ENCODE measurements at places on chromosomes 1 and 21. TPM values are rescaled to one million over a fixed set of nuclear protein-coding genes. Genes with fewer than 3 reads are reported as not detected.

DNA sequence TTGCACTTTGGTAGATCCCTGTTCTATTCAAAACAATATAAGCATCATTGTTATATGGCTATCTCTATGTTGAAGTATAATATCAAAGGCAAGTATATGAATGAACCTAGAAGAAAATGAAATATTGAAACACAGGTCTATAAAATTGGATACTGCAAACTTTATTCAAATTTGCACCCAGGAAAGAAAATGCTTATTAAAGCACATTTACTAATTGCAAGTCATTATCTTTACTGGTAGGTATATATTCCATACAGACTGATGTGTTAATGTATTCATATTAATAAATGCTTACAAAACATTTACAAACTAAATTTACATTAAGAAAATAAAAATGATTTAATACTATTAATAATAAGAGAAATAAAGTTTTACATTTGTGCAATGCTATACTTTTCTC is 469.8 kb downstream of the NCAM2 start:
- no peak for DNase-seq

DNA sequence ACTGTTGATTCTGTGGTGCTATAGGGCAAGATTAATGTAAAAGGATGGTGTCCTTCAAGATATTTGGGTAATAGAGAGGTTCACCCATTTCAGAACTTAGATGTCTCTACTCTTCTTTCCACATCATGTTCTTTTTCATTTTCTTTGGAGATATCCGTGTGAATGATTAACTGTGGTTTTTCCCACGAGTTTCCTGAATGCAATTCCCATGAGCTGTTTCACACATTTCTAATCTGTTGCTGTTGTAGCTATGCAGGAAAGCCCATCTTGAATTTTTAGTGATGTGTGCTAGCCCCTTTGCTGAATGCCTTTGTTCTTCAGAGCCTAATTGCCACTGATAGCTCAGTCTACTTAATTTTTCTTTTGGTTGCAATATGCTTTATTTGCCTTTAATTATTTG is 27.6 kb downstream of the SNX27 start:
- DNase-seq = no peak

DNA sequence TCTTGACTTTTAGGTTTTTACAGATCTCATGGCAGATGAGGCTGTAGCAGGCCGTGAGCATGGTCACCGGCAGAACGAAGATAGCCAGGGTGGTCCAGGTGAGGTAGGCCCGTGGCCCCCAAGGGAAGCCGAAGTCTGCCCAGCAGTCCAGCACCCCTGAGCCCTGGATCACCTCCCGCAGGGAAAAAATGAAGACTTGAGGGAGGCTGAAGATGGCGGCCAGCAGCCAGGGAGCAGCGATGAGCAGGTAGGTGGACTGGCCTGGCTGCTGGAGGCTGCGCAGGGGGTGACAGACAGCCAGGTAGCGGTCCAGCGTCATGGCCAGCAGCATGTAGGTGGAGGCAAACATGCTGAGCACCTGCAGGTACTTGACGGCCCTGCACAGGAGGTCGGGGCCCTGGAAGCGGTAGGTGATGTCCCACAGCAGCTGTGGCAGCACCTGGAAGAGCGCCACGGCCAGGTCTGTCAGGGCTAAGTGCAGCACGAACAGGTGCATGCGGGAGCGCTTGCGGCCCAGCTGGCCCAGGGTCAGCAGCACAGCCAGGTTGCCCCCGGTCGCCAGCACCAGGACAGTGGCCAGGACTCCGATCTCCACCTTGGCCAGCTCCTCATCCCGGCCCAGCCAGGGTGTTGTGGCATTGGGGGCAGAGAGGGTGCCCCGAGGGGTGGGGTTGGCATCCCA is 856 bp downstream of the AVPR1B start:
- no peak for DNase-seq

- DNase-seq = no peak
Measured at GRCh38 chr1:96550061-96550460, 171.5 kb upstream of the PTBP2 start.

- no peak for DNase-seq
Measured at GRCh38 chr1:6111991-6112689, 66.5 kb downstream of the KCNAB2 start.

DNA sequence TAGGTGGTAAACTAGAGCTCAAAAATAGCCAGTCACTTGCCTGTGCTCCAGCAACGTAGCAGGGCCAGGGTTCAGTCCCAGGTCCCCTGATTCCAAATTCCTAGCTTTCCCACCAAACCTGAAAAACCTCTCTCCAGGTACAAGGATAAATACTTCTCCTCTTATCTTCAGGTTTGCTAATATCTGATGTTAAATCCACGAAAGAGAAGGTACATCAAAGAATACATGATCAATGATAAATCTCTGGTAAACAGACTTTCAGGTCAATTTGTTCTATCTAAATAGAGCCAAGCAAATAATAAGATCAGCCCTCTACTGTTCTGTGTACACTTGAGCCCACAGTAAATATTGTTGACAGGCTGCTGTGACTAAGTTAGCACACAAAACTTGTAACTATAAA is 52.1 kb upstream of the AKT3 start:
- no peak for DNase-seq

DNA sequence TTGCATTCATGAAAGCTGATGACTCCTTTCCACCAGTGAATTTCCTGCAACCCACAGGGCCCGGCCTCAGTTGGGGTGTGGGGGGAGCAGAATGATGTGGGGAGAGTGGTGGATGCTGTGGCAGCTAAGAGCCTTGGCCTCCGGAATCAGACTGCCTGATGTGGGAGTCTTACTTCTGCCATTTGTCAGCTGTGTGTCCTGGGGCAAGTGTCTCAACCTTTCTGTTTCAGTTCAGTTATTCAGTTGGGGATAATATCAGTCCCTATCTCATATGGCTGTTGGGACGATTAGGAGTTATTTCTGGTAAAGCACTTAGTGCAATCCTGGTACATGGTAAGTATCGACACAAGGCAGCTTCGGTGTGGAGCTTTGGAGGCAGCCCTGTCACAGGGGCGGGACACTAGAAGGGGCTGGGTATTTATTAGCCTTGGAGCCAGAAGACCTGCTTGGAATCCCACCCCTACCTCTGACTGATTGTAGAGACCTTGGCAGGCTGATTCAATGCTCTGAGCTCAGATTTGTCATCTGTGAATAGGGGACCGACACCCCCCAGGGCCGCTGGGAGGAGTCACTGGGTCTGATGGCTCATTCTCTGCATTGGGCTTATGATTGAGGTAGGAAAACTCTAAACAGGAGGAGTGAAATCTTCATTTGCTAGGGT is 19.6 kb downstream of the ARHGEF10L start:
- no peak for DNase-seq

- DNase-seq = no peak
Measured at GRCh38 chr1:43177691-43178090, 5.6 kb downstream of the CFAP57 start.

DNA sequence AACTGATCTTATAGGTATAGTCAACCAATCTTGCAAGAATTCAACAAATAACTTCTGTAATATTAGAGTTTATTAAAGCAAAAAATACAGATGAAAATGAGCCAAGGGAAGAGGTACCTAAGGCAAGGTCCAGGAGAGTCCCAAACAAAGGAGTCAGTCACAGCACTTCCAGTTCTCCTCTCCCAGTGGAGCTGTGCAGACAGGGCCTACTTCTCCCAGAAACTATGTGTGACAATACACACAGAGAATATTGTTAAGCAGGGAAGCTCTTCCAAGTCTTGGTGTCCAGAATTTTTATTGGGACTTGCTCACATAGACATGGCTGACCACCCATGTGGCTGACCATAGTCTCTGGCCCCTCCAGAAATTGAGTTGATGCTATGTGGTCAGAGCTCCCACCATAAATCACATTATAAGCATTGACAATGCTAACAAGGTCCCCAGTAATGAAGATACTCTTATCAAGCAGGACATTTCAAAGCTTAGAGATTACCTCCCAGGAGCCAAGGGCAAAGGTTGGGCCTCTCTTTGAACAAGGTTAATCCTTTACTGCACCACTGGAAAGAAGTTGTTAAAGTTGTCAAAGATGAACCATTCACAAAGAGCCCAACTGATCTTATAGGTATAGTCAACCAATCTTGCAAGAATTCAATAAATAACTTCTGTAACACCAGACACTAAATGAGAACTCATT is 3.5 kb upstream of the CD244 start:
- no peak for DNase-seq

DNA sequence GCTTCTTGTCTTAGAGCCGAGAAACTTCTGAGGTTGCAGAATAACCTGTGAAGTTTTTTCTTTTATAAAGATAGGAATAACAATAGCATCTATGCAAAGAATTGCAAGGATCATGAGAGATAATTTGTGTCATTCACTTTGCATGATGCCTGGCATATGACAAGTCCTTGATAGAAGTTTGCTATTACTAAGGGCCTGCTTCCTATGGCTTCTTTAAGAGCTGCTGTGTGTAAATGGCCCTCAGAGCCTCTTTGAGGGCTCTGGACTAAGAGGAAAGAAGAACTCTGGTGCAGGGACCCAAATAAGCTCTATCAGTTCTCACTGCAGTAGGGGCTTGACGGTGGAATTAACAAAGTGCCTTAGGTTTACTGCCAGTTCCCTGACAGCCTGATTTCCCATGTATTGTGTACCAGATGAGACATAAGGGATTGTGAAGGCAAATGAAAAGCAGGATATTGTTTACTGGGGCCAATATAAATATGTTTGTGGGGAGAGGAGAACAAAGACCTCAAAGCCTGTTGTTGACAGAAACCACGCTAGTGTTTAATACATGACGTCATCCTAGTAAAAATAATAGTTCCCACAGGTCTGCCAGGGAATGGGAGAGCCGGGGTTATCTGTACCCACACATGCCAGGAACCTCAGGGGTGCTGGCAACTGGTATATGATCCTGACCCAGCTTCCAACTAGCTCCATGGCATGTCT is 131.2 kb upstream of the UBE2U start:
- no peak for DNase-seq

DNA sequence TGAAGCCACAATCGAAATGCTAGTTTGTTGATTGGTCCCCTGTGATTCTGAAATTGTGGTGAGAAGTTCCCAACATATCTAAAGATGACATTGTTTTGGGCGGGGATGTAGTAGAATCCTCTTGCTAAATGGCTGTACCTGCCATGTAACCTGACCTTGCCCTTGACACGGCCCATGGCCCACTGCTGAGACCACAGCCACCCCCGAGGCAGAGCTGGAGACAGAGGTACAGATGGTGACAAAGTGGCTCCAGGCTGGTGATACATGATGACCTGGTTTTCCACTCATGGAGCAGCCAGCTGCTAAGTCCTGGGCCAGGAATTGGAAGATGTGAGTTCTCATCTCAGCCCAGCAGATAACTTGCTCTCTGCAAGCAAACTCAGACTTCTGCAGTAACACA is 226.5 kb downstream of the FOXD2 start:
- DNase-seq = no peak

- no peak for DNase-seq
Measured at GRCh38 chr1:153344718-153345025, 4.0 kb downstream of the PGLYRP4 start.

- DNase-seq = peak; percentile 51
Measured at GRCh38 chr1:24070821-24071393, 41.0 kb downstream of the MYOM3 start.

DNA sequence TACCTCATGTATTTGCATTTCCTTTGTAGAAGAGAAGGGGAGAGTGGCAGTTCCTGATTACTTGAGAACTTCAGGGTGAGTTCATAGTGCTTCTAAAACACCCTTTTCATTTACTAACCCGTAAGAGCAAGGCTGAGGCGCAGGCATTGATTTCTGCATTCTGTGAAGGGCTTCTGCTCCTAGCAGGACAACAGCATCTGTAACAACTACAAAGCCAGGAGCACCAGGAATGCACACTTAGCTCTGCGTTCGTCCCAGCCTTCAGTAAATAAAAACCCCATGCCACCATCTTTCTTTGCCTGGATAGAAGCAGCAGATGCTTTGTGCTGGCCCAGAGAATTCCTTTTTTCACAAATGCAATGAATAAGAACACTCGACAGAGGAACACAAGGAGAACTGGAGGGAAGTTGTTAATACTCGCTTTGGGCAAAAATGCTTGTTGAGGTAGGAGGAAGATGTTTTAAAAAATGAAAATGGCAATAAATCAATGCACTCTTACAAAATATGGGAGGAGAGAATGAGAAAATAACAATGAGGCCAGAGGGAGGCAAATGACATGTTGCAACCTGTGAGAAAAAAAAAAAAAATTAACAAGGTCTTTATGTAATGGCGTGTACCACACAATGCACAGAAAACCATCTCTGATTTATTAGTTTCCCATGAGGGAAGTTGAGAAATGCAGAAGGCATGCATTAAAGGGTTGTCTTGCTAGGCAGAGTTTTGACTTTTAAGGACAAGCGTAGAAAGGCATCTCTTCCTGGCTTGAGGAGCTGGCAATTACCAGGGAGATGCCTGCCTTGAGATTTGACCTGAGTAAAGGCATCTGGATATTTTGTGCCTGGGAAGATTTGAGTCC is 418.8 kb downstream of the DISC1 start:
- DNase-seq = no peak

DNA sequence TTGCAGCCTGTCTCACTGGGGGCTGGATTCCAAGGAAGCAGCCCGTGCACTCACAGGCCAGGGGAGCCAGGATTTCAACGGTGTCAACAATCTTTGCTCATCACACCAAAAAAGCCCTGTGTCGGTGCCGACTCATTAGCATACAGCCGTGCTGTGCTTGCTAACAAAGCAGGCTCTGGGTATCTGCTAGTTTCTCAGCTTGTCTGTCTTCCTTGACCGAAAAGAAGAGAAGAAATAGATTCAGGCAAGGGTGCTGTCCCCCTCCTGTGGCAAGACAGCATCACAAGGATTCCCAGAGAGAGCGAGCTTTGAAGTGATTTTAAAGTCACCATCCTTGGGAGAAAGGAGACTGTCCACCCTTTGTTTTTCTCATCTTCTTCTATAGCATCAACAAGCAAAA is 214.7 kb downstream of the SDCCAG8 start:
- DNase-seq = no peak

- no peak for DNase-seq
Measured at GRCh38 chr1:32944180-32944579, 20.4 kb downstream of the RNF19B start.

- DNase-seq = no peak
Measured at GRCh38 chr21:29326914-29327554, 28.3 kb downstream of the BACH1 start.

GRCh38 chr1:115452600-115453329 is 114.7 kb upstream of the NGF start:
- DNase-seq = no peak

DNA sequence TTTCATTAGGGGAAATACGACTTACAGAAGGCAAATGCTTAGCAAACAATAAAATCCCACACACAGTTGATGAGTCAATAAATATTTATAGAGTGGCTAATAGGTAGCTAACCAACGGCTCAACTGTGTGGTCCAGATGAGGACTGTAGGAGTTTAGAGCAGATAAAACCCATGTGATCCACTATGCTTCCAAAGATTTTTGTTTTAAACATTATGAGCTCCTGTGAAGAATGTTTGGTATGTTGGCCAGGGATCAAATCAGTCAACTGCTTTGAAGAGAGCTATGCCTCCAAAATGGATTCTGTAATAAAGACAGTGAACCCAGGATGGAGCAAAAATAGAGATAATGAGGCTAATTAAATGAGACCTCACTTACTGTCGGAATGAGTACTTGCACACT is 72.3 kb upstream of the COL11A1 start:
- no peak for DNase-seq

GRCh38 chr1:209886219-209886536 is 51.8 kb upstream of the SYT14 start:
- no peak for DNase-seq

The LCE2A gene
- total RNA-seq = not detected

The TNFRSF14 gene
- total RNA-seq = 148 TPM

The CXADR gene
- not detected for total RNA-seq

The TEX50 gene
- not detected for total RNA-seq

The RIIAD1 gene
- not detected for total RNA-seq

The SLC9C2 gene
- total RNA-seq = not detected

The IRF6 gene
- total RNA-seq = 0.42 TPM

The RAB25 gene
- 0.38 TPM for total RNA-seq

The CCDC190 gene
- total RNA-seq = not detected

The C1orf185 gene
- total RNA-seq = not detected

The FAAH gene
- total RNA-seq = 5.1 TPM
